ENCODE measurements at places on chromosomes 2 and 18.

- DNase-seq: no peak
These were observed 443.9 kb upstream of the VRK2 start for GRCh38 chr2:57602733-57603132.

DNA sequence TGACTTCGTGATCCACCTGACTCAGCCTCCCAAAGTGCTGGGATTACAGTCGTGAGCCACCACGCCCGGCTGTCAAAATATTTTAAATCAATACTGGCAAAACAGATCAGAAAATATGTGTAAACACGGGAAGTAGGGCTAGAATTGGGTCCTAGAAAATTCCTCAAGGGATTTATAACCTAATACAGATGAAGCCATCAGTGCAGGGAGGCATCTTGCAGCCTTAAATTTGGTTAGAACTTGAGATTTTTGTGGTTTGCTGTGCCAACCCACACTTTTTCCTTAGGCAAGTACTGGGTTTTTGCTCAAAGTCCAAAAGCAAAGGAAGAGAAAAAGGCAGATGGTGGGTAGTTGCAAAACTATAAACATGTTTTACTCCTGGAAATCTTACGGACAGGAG is 33.7 kb upstream of the NFE2L2 start:
- no peak for DNase-seq

DNA sequence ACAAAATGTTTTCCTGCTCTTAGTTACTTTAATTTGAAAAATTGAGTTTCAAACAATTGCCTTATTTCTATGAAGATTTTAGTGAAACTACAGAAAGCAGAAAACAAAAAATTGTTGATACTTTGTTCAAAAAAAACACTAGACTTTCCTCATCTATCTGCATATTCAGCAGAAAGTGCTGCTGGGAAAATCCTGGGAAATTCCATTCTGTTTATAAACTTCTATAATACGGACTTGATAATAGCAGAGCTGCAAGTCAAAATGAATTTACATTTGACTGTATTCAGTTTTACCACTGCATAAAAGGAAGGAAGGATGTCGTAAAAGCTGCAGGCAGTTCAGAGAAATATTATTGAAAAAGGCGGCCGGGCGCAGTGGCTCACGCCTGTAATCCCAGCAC is 24.9 kb upstream of the ERICH2 start:
- no peak for DNase-seq

GRCh38 chr2:83959266-83959665 is 499.8 kb downstream of the SUCLG1 start:
- DNase-seq: no peak

GRCh38 chr18:23131693-23132319 is 3.5 kb upstream of the CABLES1 start:
- no peak for DNase-seq

GRCh38 chr2:242063436-242063835 is 193.9 kb downstream of the RTP5 start:
- DNase-seq: no peak

GRCh38 chr2:200592406-200593075 is 6.7 kb downstream of the AOX1 start:
- DNase-seq: no peak

- no peak for DNase-seq
These were observed 384.9 kb upstream of the NXPH2 start for GRCh38 chr2:139165041-139165440.

DNA sequence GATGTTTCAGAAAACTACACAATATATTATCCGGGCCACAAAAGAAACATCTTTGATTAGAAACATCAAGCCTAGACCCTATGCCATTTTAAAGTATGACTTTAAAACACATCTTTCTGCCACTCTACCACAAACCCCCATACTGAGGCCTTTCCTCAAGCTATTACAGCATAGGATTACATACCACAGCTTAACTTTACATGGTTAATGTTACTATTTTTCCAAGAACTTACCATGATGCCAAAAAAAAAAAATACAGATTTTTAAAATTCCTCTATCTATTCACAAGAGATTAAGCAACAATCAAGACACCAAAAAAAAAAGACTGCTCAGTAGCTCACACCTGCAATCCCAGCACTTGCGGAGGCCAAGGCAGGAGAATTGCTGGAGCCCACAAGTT is 9.0 kb downstream of the NCKAP1 start:
- no peak for DNase-seq

GRCh38 chr2:20182241-20182931 is 42.5 kb downstream of the SDC1 start:
- no peak for DNase-seq

- DNase-seq: no peak
These were observed 4.5 kb downstream of the B4GALT6 start for GRCh38 chr18:31679791-31680432.

DNA sequence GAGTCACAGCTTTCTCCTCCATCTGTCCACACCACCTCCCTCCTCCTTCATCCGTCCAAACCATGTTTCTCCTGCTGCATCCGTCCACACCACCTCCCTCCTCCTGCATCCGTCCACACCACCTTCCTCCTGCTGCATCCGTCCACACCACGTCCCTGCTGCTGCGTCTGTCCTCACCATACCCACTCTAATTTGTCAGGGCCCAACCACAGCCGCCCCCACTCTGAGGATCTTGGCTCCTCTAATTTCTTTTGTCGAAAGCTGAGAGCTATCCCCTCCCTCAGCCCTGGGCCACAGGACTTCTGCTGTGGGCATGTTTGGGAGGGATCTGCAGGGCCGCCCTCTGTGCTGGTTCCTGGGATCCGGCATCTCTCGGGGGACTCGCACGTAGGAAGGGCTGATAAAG is 67.4 kb downstream of the TPO start:
- DNase-seq: no peak

DNA sequence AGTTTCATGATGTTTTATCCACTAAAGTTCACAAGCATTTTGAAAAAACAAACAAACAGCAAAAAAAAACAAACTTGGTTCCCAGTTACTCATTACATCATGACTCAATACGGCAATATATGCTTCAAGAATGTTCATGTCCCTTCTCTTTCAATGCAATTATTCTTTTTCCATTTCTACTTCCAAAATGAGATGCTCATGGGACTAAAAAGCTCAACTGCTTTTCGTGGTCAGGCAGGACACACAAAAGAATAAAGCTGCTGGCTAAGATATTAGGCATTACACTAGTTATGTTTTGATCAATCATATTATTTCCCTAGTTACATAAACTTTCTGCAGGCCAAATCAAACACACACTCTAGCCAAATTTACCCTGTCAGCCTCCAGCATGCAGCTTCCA is 301.3 kb downstream of the EPHA4 start:
- DNase-seq: no peak

DNA sequence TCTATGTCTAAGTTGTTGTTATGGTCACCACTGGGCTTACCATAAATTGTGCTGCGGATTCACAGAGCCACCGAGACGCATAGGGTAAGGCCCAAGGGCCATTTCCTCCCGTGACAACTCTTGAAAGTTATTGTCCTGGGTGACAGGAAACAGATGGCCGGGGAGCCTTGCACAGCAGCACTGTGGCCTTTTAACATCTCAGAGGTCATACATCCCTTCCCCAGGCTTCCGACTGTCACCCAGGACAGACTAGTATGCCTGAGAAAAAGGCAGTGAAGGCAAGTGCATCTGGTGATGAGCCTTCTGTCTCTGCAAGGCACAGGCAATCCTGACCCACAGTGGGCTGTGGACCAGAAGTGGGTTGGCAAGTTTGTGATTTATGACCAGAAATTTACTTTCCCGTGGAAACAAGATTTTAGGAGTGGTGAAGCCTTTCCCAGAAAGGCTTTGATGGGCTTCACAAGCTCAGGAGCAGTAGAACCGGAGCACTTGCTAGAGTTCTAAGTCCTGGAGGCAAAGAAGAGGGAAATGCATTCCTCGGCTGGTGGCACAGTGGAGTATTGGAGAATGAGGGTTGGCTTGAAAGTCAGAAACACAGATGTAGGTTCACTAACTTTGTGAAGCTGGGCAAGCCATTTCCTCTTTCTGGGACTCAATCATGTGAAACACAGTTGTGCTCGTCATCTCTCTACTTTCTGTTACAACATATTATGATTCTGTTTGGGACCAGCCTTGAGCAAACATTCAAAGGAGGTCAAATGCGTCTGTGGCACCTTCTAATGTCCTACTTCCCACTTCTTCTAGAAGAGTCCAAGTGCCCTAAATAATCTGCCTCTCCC is 2.0 kb upstream of the CAPN14 start:
- DNase-seq: no peak

DNA sequence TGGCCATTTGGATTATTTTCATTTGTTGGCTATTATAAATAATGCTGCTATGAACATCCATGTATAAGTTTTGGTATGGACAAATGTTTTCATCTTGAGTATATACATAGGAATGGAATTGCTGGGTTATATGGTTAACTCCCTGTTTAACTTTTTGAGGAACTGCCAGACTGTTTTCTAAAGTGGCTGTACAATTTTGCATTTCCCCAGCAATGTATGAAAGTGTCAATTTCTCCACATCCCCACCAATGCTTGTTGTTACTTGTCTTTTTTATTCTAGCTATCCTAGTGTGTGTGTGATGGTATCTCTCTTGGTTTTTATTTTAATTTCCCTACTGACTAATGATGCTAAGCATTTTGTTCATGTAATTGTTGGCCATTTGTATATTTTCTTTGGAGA is 90.6 kb upstream of the CYP26B1 start:
- no peak for DNase-seq

- DNase-seq: no peak
These were observed 10.8 kb downstream of the GBX2 start for GRCh38 chr2:236157366-236157765.

GRCh38 chr2:160557903-160558302 is 64.3 kb upstream of the RBMS1 start:
- DNase-seq: no peak

- no peak for DNase-seq
These were observed 1166.3 kb upstream of the ACVR2A start for GRCh38 chr2:146678516-146678915.
